ENCODE measurements at places on chromosomes 3 and 15.

GRCh38 chr15:86935841-86936240 is 856.2 kb downstream of the AGBL1 start:
- DNase-seq: no peak

- DNase-seq: no peak
Observed at GRCh38 chr3:85090495-85090894, 131.7 kb downstream of the CADM2 start.

DNA sequence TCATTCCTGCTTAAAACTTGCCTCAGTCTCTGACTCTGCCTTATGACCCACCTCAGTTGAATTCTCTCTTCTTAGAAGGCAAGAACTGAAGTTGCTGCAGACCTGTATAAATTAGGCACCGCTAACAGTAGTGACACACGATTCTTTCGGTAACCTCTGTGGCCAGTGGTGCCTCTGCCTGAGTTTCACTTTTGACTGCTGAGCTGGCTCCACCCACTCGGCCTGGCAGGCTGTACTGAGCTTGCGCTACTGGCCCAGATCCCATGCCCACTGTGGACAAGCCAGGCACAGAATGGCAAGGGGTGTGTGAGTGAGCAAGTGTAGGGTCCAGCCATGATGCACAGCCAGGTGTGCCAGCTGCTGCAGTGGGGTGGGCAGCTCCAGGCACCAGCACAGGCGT is 19.1 kb upstream of the EIF1B start:
- DNase-seq: peak; percentile 36

DNA sequence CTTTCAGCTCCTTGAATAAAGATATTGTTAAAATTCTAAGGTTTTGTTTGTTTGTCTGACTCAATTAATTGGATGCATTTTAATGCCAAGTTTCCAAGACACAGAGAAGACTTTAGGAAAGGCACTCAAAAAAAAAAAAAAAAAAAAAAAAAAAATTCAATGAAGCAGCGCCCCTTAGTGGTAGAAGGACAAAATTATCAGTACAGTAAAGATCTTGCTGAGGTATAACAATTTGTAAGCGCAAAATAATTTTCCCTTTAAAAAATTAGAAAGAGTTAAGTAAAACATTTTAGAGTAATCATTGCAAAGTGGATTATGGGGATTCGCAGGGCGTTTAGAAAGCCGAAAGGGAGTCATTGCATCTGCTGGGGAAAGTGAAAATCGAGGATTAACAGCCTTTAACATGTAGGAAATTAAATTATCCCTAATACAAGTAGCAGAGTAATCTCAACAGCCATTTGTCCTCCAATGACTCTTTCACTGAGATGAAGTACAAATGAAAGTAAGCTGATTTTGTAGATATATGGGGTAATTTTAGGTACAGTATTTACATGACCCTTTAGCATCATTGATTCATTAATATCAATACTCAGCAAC is 5.8 kb upstream of the DIS3L start:
- DNase-seq: peak; percentile 41

GRCh38 chr3:169790687-169791429 is 17.7 kb downstream of the MYNN start:
- peak; percentile 18 for DNase-seq

DNA sequence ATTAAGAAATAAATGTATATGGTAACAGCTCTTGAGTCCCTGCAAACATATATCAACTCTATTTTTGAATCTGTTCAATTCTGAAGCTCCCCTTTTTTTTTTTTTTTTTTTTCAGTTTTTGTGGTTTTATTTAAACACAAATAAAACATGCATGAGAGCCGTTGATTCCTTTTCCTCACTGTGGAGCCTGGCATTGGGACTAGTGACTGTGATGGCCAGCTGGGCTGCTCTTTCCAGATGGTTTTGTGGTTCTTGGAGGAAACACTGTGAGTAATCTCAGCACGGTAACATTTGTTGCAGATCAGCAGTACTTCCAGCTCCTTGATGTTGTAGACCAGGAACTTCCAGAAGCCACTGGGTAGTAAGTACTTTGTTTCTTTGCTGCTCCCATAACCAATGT is 15.9 kb downstream of the EMC7 start:
- DNase-seq: peak; percentile 48

DNA sequence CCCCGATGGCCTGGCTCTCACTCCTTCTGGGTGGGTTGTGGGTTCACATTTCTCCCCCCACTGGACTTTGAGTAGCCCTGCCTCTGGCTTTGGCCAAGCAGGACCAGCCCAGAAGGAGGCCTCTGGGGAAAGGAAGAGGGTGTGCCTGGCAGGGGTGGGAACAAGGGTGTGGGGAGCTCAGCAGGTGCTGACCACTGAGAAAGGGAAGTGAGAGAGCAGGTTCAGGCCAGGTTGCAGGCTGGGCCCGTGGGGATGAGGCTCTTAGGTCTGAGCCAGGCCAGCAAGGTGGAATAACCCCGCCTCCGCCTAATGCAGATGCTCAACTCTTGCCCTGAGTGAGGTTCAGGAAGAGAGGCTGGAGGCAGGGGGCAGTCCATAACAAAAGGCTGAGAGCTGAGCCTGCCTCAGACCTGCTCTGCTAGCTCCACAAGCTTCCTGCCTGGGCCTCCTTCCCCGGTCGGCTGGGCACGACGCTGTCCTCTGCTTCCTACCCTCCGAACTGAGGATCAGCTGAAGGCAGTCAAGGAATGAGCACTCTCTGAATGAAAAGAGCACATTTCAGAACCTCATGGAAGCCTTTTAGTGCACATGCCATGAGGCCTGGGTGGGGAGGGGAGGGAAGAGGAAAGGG is 82.7 kb downstream of the TLE3 start:
- DNase-seq: no peak

DNA sequence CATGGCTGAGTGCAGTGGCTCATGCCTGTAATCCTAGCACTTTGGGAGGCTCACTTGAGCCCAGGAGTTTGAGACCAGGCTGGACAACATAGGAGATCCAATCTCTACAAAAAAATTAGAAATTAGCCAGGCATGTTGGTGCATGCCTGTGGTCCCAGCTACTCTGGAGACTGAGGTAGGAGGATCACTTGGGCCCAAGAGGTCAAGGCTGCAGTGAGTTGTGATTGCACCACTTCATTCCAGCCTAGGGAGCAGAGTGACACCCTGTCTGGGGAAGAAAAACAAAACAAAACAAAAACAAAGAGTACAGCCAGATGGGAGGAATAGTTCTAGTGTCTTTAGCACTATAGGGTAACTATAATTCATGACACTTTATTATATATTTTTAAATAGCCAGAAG is 26.2 kb upstream of the COMMD4 start:
- no peak for DNase-seq

DNA sequence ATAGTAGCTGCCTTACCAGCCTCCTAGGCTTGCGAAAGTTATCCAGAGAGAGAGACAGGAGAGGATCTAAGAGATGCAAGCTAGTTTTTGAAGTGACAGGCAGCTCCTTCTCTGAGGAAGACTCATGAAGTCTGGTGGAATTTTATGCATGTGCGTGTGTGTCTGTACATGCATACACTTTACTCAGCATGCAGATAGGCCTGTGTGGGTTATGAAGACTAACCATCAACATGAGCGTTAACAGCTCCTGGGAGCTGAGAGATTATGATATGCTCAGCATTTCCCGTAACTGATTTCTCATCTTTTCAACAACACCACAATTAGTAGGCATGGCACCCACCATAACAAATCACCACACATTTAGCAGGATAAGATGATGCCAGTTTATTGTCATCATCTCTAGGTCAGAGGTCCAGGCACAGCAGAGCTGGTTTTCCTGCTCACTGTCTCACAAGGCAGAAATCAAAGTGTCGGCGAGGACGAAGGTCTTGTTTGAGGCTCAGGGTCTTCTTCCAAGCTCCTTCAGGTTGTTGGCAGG is 239.5 kb downstream of the CACNA2D3 start:
- no peak for DNase-seq

GRCh38 chr3:151795276-151795675 is 18.6 kb upstream of the AADAC start:
- peak; percentile 95 for DNase-seq

DNA sequence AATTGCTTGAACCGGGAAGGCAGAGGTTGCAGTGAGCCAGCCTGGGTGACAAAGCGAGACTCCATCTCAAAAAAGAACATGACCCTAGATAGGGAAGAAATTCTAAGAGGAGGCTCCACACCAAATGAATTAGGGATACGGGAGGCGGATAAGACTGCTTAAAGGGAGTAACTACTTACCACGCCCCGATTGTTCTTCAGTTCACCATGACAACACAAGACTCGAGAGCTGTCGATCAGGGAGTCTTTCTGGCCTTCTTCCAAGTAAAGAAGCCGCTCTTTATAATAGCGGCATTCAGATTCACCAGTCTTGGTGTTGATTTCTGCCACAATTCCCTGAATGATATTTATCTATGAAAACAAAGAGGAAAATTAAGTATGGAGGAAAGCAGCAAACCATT is 53.9 kb upstream of the TASOR start:
- no peak for DNase-seq

- no peak for DNase-seq
Observed at GRCh38 chr3:52043750-52044149, 12.6 kb downstream of the DUSP7 start.

GRCh38 chr3:116432795-116433194 is 12.5 kb downstream of the LSAMP start:
- DNase-seq: no peak

DNA sequence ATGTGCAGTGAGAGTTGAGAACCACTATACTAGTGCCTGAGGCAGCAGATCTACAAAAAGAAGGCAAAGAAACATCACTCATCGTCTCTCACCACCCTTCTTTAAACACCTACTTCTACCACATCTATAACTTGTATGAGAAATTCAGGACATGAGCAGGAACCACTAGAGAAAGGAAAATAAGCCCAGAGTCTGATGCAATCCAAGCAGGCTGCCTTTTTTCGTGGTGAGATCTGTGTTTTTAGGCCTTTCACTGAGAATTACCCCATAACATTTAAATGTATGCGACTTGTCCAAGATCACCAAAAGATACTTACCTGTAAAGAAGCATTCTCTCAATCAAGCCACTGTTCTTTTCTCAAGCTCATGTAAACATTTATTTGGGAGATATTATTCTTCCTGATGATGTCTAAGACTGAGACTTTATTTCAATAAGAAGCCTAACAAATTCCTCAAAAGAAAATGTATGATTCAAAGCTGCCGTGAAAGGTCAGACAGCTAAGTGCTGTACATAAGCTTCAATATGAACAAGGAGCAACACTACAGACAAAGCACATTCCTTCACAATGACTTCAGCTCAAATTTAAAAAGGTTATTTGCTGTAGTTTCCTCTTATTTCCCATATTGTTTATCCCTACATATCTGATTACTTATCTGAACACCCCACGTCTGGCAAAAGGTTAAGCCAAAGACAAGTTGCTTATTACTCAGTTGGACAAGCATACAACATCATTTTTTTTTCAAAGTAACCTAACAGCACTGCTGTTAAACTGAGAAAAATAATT is 16.5 kb downstream of the SPICE1 start:
- peak; percentile 64 for DNase-seq

- no peak for DNase-seq
Observed at GRCh38 chr15:92900731-92901071, 577 bp downstream of the CHD2 start.

DNA sequence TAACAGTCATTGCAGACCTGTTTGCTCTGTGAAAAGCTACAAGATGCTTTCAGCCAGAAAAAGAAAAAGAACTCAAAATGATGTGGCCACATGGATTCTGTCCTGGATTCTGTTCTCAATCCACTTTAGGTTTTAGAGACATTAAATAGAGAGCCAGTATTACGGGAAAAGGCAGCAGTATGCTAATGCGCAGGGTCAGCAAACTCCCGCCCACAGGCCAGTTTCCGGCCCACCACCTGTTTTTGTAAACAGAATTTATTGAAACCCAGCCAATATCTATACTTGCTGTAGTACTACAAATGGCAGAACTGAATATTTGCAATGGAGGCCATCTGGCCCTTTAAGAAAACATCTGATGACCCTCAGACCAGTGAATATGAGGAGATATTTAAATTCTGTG is 416.1 kb downstream of the ERC2 start:
- DNase-seq: no peak
